ENCODE measurements at places on chromosomes 13 and 19.

- DNase-seq = no peak
Measured at GRCh38 chr13:112267660-112268059, 108.5 kb upstream of the SPACA7 start.

DNA sequence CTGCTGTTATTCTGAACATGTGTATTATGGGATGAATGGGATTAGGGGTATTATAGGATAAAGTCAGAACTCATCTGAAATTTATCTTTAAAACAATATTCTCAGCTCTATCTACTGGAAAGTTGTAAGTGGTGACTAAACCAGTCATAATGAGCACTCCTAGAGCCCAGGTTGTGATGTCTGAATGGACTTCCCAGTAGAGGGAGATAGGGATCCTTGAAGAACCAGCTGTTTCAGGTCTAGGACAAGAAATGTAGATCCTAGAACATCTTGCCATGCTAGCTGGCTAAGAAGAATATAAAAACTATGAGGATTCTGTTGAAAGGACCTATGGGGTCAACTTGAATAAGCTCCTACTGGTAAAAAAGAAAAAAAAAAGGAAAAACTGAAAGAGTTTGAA lies 310.8 kb downstream of the SLC7A1 start:
- no peak for DNase-seq

DNA sequence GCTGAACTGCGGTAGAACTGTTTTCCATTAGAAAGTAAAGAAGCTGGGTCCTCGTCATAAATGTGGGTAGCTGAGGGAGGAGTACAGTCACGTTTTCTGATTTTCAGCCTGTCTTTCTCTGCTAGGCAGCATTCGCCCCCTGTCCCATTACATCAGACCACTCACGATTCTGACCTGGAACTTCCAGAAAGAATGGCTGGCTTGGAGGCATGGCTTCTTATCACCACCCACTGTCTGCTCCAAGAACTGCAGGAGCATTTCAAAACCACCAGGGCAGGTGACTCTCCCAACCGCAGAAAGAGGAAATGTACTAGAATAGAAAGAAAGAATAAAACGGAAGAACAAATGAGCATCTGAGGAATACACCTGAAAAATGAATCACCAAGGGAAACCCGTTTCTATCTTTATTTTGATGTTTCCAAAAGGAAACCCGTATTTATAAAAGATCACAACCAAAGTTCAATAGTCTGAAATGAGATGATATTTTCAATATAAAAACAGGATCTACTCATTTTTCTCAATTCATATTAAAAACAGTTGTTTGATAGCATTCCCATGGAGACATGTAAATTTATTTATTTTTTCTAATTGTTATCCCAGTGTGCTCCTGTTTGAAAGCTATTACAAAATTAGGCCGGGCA lies 22.1 kb upstream of the POMP start:
- no peak for DNase-seq

- no peak for DNase-seq
Measured at GRCh38 chr19:18649371-18650020, 12.7 kb downstream of the KLHL26 start.

DNA sequence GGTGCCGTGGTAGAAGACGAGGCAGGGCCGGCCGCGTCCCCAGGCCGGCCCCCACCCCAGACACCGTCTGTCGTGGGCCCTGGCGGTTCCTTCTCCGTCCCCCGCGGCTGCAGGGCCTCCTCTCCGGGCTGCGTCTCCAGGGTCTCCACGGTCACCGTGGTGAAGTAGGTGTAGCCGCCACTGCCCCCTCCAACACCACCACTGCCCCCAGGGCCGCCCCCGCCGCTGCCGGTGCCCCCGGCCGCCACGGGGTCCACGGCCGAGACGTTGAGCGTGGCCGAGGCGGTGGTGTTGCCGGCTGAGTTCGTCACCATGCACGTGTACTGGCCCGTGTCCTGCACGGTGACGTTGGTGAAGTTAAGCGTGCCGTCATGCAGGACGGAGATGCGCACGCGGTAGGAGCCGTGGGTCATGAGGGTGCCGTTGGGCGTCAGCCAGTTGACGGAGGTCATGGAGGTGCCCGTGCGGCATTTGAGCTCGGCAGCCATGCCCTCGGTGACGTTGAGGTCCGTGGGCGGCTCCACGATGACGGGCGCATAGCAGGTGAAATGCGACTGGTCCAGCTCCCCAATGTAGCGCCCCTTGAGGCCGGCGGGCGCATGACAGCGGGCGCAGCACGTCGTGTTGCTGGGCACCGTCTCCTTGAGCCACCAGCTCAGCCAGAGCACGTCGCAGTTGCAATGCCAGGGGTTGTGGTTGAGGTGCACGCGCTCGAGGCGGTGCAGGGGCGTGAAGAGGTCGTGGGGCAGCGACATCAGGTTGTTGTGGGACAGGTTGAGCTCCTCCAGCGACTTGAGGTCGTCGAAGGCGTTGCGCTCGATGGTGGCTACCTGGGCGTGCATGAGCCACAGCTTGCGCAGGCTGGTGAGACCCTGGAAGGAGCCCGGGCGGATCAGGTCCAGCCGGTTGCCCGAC lies 4.6 kb upstream of the ASPDH start:
- DNase-seq = no peak

GRCh38 chr19:31289976-31290375 lies 59.3 kb downstream of the TSHZ3 start:
- DNase-seq = no peak

DNA sequence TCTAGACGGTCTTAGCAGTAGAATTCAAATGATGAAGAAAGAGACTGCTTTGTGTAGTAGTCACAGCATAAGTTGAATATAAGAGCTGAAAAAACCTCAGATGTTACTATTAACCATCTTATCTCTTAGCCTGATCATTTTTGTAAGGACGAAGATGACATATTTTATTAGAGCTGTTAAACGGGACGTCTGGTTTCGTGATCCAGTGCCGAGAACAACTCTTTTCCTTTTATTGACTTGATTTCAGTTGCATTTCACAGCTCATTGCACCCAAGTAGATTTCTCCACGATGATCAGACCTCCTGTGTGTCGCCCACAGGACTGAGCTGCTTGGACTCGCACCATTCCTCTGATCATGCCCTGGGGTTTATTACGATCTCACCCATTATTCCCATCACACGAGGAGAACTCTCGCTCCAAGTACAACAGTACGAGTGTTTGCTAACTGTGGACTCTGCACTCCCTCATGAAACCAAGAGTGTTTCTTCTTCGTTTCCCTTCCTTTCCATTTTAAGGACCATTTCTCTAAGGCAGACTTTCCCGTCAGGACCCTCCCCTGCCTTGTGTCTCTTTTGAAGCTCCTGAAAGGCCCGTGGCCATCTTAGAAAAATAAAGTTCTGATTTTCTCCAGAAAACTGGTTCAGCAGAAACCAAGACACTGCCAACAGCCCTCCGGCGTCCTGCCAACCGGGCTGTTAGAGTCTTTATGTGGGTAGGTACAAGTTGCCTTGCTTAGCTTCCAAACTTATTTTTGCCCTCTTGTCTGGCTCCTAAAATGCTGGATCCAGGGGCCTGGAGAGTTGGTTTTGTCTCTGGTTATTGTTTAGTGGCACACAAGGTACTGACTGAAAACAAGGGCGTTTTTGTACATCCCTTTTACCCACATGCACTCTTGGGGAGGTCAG lies 48.2 kb upstream of the RNF113B start:
- DNase-seq = no peak

DNA sequence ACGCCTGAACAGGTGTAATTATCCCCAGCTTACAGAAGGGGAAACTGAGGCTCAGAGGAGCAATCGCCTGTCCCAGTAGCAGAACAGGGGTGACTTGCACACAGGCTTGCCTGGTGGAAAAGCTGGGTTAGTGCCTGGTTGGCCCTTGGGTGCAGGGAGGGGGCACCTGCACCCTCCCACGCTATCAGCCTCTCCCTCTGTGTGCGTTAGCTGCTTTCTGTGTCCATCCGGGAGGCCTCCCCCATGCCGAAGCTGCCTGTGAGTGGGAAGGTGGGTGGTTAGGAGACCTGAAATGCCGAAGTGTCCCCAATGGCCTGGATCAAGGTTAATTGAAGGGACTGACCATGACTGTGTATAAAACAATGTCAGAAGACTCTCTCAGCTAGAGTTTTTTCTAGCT lies 295.0 kb downstream of the ZNF536 start:
- DNase-seq = no peak

GRCh38 chr19:44839276-44839675 lies 6.8 kb upstream of the NECTIN2 start:
- no peak for DNase-seq
